Fibroblast of villous mesenchyme (primary cell): ENCODE measurements at places on chromosomes 7 and 10.

DNA sequence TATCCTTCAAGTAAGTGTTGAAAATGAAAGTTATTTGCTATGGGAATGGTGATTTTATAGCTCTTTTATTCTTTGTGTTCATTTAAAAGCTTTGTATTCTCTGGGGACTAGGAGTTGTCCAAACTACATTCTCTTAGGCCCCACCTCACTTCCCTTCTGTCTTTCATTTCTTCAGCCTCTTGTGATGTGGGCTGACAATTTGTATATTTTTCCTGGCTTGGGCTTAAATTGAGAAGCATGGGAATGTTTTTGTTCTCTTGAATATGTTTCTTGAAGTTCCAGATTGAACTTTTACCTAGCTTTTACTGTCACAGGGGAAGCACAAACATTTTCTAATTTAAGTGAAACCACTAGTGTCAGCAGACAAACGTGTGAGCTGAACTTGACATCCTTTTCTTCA is 27.9 kb downstream of the BBS9 start:
- no peak for DNase-seq

DNA sequence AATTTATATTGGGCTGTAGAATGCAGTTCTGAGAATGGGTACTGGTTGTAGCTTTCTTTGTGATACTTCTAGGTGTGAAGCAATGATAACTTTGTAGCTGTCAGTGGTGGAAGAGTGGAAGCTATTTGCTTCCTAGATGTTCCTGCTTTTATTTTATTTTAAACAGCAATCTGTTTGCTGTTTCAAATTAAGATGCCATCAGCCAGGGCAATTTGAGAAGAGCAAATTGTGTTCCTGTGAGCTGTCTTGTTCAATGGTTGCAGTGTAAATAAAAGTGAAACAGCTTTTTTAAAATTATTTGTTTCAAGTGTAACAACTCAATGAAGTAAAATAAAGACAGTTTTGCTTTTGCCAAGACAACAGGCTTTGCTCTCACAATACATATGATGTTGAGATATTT is 150.8 kb upstream of the TMEM229A start:
- DNase-seq, result no peak

- DNase-seq, result no peak
Measured at GRCh38 chr10:63917363-63917762, 396.2 kb downstream of the REEP3 start.

GRCh38 chr10:115092555-115093285 is 445 bp upstream of the ATRNL1 start:
- peak; percentile 37 for DNase-seq

GRCh38 chr10:112811741-112812551 is 138.1 kb upstream of the TCF7L2 start:
- DNase-seq, result peak; percentile 90

GRCh38 chr7:128024151-128024550 is 7.1 kb downstream of the LRRC4 start:
- no peak for DNase-seq

GRCh38 chr7:150451097-150451793 is 815 bp downstream of the GIMAP8 start:
- no peak for DNase-seq

DNA sequence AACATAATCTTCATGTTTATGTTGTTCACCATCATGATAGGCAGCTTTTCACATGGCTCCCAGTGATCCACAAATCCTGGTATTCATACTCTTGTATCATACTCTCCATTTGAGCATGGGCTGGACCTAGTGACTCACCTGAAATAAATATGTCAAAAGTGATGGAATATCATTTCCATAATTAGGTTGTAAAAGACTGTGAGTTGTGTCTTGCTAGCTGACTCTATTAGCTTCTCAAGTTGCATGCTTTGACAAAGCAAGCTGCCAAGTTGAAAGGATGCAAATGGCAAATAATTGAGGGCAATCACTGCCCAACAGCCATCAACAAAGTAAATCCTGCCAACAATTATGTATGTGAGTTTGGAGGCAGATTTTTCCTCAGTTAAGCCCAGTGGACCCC is 300.4 kb downstream of the AHR start:
- DNase-seq, result no peak

- no peak for DNase-seq
Measured at GRCh38 chr10:113594652-113595051, 41.8 kb downstream of the HABP2 start.

- no peak for DNase-seq
Measured at GRCh38 chr7:141430455-141431139, 120.6 kb upstream of the AGK start.
